ENCODE measurements at places on chromosomes 1 and 21. TPM values are rescaled to one million over a fixed set of nuclear protein-coding genes. Genes with fewer than 3 reads are reported as not detected.
A peak's percentile ranks its signal among the peaks of the same experiment; 100 is the strongest.

DNA sequence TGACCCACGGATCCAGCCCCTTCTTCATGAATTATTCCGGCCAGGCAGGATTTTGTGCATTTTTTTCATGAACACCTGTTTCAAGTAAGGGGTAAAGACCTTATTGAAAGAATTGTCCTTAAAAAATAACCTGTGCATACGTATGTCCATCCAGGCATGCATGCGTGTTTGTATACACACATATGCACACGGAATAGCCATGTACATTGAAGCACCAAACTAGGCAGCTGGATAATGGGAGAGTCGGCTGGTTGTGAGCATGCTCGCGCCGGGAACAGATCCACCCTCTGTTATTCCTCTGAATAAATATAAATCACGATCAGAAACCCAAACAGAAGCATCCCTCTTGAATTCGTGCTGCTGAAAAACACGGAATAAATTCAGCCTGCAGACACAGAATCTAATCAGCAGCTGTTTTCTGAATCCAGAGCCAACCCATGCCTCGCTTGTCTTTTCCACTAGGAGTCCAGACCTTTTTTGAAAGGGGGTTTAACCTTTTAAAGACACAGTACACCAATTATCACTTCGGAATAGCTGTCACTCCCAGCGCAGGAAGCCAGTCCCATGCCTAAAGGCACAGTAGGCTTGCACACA is at the start of gene HIVEP3:
Gene HIVEP3 (minus strand): TSS at position 473 of the 594 bp plus-strand sequence.
- DNase-seq, result peak; percentile 61

DNA sequence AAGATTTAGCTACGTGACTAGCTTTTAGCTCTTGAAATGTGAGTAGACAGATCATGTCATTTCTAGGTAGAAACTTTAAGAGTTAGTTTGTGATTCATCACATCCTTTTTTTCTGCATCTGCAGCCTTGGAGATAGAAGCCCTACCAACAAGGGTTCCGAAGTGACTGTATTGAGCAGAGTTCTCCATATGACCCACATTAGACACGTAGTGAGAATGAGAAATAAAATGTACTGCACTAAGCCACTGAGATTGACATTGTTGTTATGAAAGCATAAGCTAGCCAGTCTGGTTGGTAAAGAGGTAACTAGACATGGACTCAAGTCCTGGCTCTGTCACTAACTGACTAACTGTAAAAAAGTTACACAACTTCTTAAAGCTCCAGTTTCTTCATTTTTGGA is 296.1 kb downstream of the PDE4B start:
- DNase-seq, result no peak

Gene CFH
- 1.7 TPM for total RNA-seq

GRCh38 chr1:183281039-183281438 is 95.0 kb downstream of the LAMC2 start:
- DNase-seq, result peak; percentile 34

GRCh38 chr1:184930232-184930631 is 44.1 kb downstream of the NIBAN1 start:
- no peak for DNase-seq

DNA sequence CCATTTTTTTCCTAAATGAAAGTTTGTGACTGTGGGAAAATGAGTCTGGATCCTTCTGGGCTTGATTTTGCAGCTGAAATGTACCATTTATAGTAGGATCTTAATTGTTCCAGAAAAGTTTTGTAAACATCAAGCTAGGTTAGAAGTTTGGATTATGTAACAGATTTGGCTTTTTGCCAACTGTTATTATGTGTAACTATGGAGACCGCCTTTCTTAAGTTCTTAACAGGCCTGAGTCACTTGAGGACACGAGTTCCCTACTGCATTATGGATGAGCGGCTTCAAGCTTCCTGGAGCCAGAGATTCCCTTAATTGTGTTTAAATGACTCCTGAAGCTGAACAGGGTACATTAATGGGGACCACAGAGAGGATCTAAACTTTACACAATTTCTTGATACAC is 22.2 kb downstream of the SLC25A33 start:
- DNase-seq, result peak; percentile 28

Gene CYP4A11
- total RNA-seq, result not detected

GRCh38 chr1:237269938-237270337 is 228.0 kb downstream of the RYR2 start:
- no peak for DNase-seq

- DNase-seq, result no peak
Observed at GRCh38 chr21:35644523-35644922, 415.8 kb downstream of the SETD4 start.

DNA sequence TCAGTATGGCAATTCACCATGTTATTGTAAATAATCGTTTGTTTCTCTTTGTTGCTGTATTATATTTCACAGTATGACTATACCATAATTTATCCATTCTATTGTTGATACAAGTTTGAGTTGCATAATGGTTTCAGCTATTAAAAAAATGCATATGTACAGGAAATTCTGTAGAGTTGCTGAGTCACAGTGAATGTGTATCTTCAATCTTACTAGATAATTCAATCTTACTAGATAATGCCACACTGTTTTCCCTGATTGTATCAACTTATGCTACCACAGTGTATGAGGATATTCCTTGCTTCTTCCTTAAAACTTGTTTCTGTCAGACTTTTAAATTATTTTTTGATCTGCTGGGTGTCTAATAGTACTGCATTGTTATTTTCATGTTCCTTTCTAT is 3.5 kb upstream of the COA6 start:
- peak; percentile 53 for DNase-seq

Gene MFSD2A
- total RNA-seq, result 3.1 TPM

Gene INSRR
- not detected for total RNA-seq

Gene CD101
- total RNA-seq, result not detected

Gene KCNA3
- not detected for total RNA-seq

DNA sequence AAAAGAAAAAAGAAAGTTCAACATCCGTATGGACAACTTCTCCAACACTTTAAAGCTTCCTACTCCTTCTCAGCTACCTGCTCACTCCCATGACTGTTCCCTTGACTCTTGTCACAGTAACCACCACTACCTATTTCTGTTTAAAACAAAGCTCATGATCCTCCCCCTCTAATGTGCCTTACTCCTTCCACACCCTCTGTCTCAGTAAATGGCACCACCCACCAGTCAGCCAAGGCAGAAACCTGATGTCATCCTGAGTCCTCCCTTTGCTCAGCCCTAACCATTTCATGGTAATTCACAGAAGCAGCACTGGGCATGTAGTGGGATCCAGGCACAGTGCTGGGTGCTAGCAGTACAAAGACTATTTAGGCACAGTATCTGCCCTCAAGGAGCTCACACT is 63.0 kb upstream of the PPM1J start:
- no peak for DNase-seq

Gene AMY1A
- total RNA-seq, result not detected

GRCh38 chr1:219236933-219237610 is 63.4 kb downstream of the LYPLAL1 start:
- no peak for DNase-seq

- DNase-seq, result no peak
Observed at GRCh38 chr1:22043198-22043769, 9.2 kb upstream of the CDC42 start.

DNA sequence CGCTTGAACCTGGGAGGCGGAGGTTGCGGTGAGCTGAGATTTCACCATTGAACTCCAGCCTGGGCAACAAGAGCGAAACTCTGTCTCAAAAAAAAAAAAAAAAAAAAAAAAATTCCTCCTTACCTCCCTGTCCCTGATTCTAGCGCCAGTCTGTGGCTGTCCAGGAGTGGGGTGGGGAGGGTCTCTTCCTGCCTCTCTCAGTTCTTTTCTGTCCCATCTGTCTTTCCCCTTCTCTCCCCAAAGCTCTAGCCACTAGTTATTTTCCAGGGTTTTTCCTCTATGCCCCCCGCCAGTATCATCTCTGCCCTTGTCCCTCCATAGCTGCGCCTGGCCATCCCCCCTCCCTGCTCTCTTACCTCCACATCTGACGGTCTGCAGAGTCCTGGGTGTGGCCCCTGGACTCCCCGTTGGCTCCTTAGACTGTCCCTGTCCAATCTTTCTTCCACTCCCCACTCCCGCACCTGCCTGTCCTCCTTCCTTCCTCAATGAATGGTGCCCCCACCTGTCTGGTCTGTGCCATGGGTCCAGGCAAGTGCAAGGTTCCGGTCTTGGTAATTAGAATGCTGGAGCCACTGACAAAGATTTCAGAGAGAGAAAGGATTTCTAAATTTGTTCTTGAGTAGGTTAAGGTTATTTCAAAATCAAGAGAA is 1.6 kb upstream of the TMEM63A start:
- DNase-seq, result no peak

DNA sequence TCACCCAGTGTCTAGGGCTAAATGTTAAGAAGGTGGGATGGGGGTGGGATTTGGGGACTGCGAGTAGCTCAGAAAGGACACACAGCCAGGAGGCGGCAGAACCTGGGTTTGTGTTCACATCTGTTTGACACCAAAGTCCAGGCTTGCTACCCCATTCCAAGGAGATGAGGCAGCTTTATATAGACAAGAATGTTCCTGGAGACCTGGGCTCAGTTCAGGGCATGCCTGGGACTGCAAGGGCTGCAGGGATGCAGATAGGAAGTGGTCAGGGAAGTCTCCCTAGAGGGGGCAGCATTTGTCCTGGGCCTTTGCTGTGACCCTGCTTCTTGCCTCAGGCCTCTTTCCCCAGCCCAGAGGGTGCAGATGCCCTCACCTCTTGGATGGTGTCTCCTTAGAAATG is 16.3 kb downstream of the PADI3 start:
- DNase-seq, result no peak

DNA sequence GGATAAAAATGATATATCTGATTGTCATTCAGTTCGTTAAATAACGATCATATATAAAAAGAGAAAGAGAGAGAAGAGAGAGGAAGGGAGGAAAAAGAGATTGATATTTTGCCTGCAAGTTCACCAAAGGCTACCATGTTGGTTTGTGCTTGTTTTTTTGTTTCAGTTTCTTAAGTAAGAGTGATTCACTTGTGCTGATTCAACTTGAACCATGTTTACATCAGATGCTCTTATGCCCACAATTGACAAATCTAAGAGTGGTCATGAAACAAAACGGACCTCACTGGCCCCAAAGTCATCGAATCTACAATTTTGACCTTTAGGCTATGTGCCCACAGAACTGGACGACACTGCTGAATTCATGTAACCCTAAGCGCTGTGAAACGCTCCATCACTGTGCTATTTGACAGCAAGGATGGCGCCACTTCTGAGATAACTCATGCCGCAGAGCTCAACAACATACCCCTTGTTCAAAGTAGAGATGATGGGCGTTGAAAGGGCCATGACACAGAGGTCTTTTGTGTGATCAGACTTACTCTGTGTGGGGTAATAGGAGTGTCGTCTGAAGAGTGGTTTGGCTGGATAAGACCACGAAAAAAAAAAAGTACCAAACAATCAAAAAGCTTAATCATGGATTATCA is 481.4 kb downstream of the SETD4 start:
- DNase-seq, result peak; percentile 99

DNA sequence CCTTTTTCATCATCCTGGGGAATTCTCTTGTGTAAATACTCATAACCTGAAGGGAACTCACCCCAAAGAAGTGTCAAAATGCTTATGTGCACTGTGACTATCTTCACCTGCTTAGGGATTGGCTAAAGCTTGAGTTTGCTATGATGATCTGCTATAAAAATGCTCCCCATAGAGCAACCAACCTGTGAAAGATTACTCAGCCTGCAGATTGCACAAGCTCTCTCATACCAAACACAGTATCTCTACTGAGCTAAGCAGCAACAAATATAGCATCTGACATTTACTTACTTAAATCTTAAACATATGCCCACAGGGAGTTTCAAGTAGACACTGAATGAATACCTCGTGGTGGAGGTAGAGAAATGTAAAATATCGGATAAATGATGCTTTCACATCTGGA is 725.8 kb downstream of the MRPL39 start:
- no peak for DNase-seq

Gene TTLL7
- 18.7 TPM for total RNA-seq

Gene CAMSAP2
- total RNA-seq, result 32.8 TPM

GRCh38 chr21:40179166-40179565 is 311.9 kb downstream of the PCP4 start:
- DNase-seq, result no peak

Gene LCE2A
- total RNA-seq, result 2.5 TPM

GRCh38 chr1:186975220-186975619 is 146.5 kb downstream of the PLA2G4A start:
- no peak for DNase-seq

Gene A3GALT2
- not detected for total RNA-seq

GRCh38 chr1:247924868-247925267 is at the start of gene OR2AJ1:
Gene OR2AJ1 (plus strand): TSS chr1:247924889. CDS start chr1:247933769, 8,880 bp downstream.
- no peak for DNase-seq

Gene EDN2
- total RNA-seq, result not detected

- no peak for DNase-seq
Observed at GRCh38 chr1:7694600-7695496, 76.2 kb upstream of the VAMP3 start.

Gene SLC45A3
- 5.8 TPM for total RNA-seq

DNA sequence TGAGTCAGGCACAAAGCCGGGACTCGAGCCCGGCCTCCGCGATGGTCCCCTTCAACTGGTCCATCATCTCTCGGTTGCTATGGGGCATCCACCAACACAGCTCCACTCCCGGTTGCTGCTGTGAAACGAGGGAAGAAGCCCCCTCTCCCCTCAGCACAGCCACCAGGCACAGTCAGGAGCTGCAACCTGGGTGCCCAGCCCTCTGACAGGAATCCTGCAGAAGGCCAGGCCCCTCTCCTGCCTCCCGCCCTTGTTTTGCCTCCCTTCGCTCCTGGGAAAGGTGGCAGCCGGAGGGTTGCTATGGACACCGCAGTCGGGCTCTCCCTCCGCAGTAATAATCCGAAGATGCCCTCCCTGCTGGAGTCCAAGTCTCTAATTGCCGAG is 8.9 kb upstream of the KCNN3 start:
- DNase-seq, result no peak

GRCh38 chr21:30713766-30714165 is 4.8 kb downstream of the KRTAP21-3 start:
- DNase-seq, result no peak

Gene DNAJB4
- 10.2 TPM for total RNA-seq

DNA sequence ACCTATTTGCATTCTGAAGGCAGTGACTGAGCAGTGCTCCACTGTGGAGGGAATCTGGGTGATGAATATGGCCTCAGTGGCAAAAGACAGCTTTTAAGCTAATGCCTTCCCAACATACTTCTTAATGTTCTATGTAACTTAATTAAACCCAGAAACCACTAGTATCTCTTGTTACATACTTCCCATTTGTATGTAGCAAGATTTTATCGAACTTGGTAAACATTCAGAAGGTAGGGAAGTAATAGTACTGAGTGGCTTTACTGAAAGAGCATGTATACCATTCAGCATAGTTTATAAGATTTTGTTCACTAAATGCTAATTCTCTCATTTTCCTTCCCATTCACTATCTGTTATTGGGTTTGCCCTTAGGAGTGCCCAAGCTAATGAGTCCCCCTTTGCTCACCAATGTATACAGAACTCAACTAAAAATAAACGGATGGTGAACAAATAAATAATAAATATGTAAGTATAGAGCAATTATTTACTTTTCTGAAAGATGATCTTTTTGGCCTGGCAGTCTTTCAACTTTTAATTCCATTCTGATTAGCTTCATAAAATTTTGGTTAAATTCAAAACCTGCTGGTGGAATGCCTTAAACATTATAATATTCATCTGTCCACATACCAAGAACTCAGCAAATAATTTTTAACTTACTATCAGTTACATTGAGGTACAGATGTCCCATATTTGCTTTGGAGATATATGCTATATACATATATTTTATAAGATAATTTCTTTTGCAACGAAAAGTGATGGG is 204.4 kb downstream of the APP start:
- no peak for DNase-seq

Gene MAGOH
- 37.7 TPM for total RNA-seq

- no peak for DNase-seq
Observed at GRCh38 chr1:203382026-203382425, 31.1 kb upstream of the FMOD start.

Measured in SK-MEL-5 (cell line).